ENCODE measurements at places on chromosomes 7 and 10. TPM values are rescaled to one million over a fixed set of nuclear protein-coding genes. Genes with fewer than 3 reads are reported as not detected.

The SEMA3E gene
- not detected for total RNA-seq

The DENND10 gene
- 30.0 TPM for total RNA-seq

The DRGX gene
- not detected for total RNA-seq

The NXPH1 gene
- not detected for total RNA-seq

The BTAF1 gene
- total RNA-seq: 78.1 TPM

The CPA2 gene
- not detected for total RNA-seq

The OR2A5 gene
- not detected for total RNA-seq

The EIF5AL1 gene
- 0.76 TPM for total RNA-seq

The CLDN15 gene
- 31.1 TPM for total RNA-seq

The ANK3 gene
- 21.6 TPM for total RNA-seq

The SIRT1 gene
- 67.8 TPM for total RNA-seq

The AKR1D1 gene
- total RNA-seq: not detected

The FBXL13 gene
- 4.0 TPM for total RNA-seq
